Right hindlimb (tissue), 1 donor: ENCODE measurements at places on chromosomes 1 and 21.
A peak's percentile ranks its signal among the peaks of the same experiment; 100 is the strongest.

GRCh38 chr21:15003463-15004135 lies 61.2 kb downstream of the NRIP1 start:
- peak; percentile 48 for DNase-seq

DNA sequence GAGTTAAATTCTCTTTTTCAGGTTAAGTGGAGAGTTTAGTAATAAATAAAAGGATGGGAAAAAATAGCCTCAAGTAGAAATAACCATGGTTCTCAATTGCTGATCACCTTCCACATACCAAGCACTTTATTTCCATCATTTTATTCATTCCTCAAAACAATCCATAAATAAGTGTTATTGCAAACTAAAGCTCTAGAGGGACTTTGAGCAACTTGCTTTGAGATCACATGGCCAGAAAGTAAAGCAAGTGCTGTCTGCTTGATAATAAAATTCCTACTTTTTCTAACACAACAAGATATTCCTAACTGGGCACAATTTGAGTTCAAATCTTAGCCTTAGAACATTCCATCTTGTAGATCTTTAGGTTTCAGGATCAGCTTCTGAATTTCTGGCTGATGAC lies 97.1 kb upstream of the C1orf87 start:
- no peak for DNase-seq

GRCh38 chr21:41477641-41478318 lies 30.2 kb downstream of the TMPRSS2 start:
- no peak for DNase-seq

DNA sequence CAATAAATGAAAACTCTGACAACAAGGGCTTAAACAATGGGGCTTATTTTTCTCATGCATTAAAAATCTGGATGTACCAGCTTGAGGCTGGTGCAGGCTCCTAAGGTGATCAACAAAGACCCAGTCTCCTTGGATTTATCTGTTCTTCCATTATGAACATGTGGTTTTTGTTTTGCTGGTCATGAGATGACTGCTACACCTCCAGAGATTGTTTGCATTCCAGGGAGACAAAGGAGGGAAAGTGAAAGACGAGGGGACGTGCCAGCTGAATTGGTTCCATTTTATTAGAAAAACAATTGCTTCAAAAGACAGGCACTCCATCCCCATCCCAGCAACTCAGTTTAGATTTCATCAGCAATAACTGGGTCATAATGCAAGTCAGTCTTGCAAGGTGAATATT lies 90.9 kb upstream of the KCNK1 start:
- no peak for DNase-seq

- no peak for DNase-seq
Measured at GRCh38 chr21:43581453-43581852, 77.8 kb downstream of the HSF2BP start.

GRCh38 chr1:192592517-192592916 lies 16.9 kb downstream of the RGS1 start:
- no peak for DNase-seq

DNA sequence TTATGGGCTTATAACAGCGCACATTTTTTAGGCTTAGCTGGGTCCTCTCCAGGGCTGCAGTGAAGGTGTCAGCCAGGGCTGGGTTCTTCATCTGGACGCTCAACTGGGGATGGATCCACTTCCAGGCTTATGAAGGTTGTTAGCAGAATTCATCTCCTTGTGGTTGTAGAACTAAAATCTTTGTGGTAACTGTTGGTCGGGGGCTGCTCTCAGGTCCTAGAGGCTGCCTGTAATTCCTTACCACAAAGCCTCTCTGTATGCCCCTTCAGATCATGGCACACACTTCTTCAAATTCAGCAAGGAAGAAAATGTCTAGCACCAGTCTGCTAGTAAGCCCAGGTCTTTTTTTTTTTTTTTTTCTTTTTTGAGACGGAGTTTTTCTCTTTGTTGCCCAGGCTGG lies 40.9 kb upstream of the EPS8L3 start:
- DNase-seq = no peak

GRCh38 chr1:41813755-41814745 lies 104.7 kb downstream of the HIVEP3 start:
- DNase-seq = no peak

DNA sequence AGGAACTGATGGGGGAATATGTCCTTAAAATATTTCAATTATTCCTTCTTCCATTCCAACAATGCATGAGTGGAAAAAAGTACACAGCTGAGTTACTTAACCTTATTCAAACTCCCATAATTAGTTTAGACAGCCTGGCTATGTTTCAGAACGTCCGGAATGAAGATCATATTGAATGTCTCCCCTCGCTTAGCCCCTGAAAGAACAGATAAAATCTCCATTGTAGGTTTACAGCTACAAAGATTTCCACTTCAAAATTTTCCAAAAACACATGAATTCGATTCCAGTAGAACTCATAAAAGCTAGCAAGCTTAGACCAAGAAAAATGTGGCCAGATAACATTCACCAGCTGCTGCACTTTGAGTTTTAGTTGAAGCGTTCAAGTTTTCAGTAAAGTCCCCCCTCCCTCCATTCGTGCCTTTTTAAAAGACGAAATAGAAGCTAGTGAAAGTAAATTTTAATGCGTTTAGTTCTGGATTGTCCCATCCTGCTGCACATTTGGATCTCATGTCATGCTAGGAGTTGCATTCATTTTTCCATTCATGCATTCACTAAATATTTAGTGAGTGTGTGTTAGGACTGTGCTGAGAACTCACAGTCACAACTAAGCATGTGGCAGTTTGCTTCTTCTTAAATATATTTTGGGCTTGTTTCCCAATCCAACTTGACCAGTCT lies 29.4 kb upstream of the SSX2IP start:
- DNase-seq = peak; percentile 25

- DNase-seq = no peak
Measured at GRCh38 chr1:10213186-10213705, 2.9 kb downstream of the KIF1B start.

- peak; percentile 18 for DNase-seq
Measured at GRCh38 chr21:44999428-44999971, 59.7 kb downstream of the SLX9 start.

- peak; percentile 76 for DNase-seq
Measured at GRCh38 chr1:30726236-30726635, 2.9 kb upstream of the MATN1 start.
